ENCODE measurements at places on chromosomes 5 and 9.
A peak's percentile ranks its signal among the peaks of the same experiment; 100 is the strongest.

DNA sequence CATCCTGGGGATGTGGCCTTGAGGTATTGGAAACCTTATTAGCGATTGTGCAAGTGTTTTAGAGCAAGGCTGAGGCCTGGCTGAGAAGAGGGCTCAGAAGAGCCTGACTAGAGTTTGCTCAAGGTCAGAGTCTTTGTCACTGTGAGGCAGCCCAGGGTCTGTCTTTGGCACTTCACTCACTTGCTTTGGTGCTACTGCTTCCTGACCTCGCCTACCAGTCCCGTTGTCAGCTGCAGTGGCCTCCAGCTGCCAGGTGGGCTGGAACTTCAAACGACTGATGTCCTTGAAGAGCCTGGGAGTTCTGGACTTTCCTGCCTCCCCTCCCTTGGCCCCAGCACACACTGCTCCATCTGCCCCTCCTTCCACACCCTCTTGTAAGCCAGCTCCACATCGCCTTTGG lies 228.0 kb downstream of the SNX18 start:
- DNase-seq = no peak
- H3K36me3 ChIP-seq = no peaks in the 10 kb centered on the region
- H3K27ac ChIP-seq = no peak overlapping the region
- H3K4me3 ChIP-seq = no peak overlapping the region
- H3K4me1 ChIP-seq = peaks cover 20% of the 10 kb centered on the region

DNA sequence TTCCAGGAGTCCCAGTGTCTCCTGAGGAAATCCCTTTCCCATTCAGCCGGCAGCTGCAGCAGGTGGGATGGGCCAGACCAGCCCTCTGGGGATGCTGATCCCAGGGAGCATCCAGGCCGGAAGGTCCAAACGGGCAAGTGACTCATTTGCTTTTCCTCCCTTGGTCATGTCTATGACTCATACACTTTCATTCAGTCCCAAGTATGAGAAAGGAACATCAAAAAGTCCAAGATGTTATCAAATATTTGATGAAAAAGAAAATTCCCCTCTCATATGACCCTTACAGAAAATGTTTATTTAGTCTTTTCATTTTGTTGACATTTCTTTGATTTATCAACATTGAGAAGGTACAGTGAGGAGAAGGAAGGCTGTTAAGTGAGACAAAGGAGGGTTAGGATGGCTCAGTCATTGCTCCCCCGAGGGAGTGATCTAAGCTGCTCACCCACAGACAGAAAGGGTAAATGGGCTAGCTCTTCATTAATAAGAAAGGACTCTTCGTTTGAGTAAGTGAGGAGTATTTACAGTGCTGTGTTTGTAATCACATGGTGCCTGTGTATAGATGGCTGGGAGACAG lies 117.6 kb upstream of the ANKRD55 start:
- no peak overlapping the region for H3K27ac ChIP-seq
- peaks cover 9% of the 10 kb centered on the region for H3K4me1 ChIP-seq
- H3K36me3 ChIP-seq = no peaks in the 10 kb centered on the region
- no peaks in the 10 kb centered on the region for H3K27me3 ChIP-seq

- peaks cover 55% of the 10 kb centered on the region for H3K4me1 ChIP-seq
- H3K4me3 ChIP-seq = no peak overlapping the region
- H3K27me3 ChIP-seq = peaks cover 6% of the 10 kb centered on the region
- peak overlapping the region; percentile 76 for H3K27ac ChIP-seq
Observed at GRCh38 chr9:14221558-14221957, 92.4 kb downstream of the NFIB start.

- no peak for DNase-seq
- H3K4me1 ChIP-seq = peaks cover 3% of the 10 kb centered on the region
- no peak overlapping the region for H3K27ac ChIP-seq
- H3K36me3 ChIP-seq = no peaks in the 10 kb centered on the region
Observed at GRCh38 chr5:84036842-84037241, 316.2 kb upstream of the HAPLN1 start.

DNA sequence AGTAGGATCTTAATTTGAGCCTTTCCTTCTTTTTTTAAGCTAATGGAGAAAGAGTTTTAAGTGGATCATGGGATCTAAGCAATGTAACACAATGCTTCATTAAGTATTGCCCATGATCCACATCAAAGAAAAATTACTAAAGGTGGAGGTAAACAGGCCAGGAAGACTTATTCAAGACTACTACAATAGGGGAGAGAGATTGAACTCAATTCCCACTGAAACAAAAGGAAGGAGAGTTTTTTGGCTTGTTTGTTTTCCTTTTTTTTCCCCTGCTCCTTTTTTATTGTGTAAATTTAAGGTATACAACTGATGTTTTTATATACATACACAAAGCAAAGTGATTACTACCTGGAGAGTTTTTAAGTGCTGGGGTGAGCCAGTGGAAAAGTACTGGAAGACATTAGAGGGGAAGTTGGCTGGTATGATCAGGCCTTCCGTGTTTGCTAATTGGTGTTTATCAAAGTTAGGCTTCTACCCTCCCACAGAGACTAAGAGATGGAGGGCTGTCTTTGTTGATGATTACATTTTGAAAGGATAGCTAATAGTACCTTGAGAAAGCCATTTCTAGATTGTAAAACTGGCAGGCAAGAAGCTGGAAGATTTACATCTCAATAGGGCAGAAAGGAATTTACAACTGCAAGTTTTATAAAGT lies 262.7 kb downstream of the CHSY3 start:
- peak overlapping the region; percentile 46 for H3K27ac ChIP-seq
- no peaks in the 10 kb centered on the region for H3K36me3 ChIP-seq
- peaks cover 5% of the 10 kb centered on the region for H3K4me1 ChIP-seq
- DNase-seq = no peak

GRCh38 chr9:133458643-133459312 lies 1.0 kb upstream of the CACFD1 start:
- peaks cover 7% of the 10 kb centered on the region for H3K27me3 ChIP-seq
- no peaks in the 10 kb centered on the region for H3K36me3 ChIP-seq
- H3K27ac ChIP-seq = no peak overlapping the region
- H3K4me1 ChIP-seq = peaks cover 11% of the 10 kb centered on the region
- H3K4me3 ChIP-seq = peak overlapping the region; percentile 87

DNA sequence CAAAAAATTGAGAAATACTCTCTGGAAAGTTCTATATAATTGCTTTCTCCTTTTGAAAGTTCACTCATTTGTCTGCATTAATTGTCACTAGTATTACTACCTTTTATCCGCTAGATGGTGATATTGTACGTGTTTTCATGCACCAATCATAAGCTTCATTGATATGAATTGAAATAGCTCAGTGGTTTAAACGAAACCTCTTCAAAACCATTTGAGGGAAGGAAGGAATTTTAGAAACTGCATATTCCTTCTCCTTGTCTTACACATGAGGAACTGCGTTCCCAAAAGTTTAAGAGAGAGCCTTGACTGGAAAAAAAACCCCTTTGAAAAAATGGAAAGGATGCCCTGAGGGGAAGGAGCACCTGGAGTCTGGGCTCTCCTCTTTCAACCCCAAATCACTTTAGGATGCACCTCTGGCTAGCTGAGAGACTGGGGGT lies 98.6 kb downstream of the YTHDC2 start:
- peaks cover 5% of the 10 kb centered on the region for H3K27me3 ChIP-seq
- H3K27ac ChIP-seq = no peak overlapping the region
- no peak for DNase-seq
- no peaks in the 10 kb centered on the region for H3K4me1 ChIP-seq
- no peaks in the 10 kb centered on the region for H3K36me3 ChIP-seq

DNA sequence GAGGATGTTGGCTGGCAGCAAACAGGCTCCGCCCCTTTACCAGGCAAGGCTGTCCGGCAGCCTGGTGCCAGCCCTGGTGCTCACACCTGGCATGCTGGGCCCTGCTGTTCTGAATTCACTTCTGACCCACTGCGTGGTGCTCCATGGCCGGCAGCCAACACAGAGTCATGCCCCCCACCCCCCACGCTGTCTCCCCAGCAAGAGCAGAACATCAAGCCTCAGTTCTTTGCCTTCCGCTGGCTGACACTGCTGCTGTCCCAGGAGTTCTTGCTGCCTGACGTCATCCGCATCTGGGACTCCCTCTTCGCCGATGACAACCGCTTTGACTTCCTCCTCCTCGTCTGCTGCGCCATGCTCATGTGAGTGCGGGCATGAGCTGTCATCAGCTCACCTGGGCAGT lies 12.6 kb upstream of the ENDOG start:
- H3K27ac ChIP-seq = no peak overlapping the region
- H3K27me3 ChIP-seq = peaks cover 1% of the 10 kb centered on the region
- no peaks in the 10 kb centered on the region for H3K4me1 ChIP-seq
- H3K4me3 ChIP-seq = no peak overlapping the region
- DNase-seq = no peak
- peaks cover 35% of the 10 kb centered on the region for H3K36me3 ChIP-seq

- no peak for DNase-seq
- H3K27me3 ChIP-seq = peaks cover 3% of the 10 kb centered on the region
- H3K36me3 ChIP-seq = peaks cover 5% of the 10 kb centered on the region
- no peak overlapping the region for H3K4me3 ChIP-seq
Observed at GRCh38 chr5:177565046-177565445, 10.7 kb upstream of the FAM193B start.

DNA sequence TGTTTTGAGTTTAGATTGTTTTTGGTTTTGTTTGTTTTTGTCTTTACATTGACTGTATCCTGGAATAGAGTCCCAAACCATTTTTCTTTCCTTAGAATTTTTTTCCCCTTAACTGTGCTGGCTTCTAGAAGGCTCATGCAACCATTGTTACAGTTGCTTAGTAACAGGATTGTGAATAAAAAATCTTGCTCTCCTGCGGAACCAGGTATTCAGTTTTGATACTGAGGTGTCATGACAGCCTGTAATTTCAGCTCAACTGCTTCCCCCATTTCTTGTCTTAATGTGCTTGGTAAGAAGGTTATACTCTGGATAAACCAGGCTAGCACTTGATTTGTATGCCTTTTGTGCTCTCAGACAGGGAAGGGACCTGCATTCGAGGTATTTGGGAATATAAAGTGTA lies 42.1 kb downstream of the FOCAD start:
- DNase-seq = no peak
- peak overlapping the region; percentile 49 for H3K27ac ChIP-seq
- H3K27me3 ChIP-seq = peaks cover 3% of the 10 kb centered on the region
- peaks cover 14% of the 10 kb centered on the region for H3K36me3 ChIP-seq

- peaks cover 41% of the 10 kb centered on the region for H3K4me1 ChIP-seq
- no peaks in the 10 kb centered on the region for H3K36me3 ChIP-seq
- peaks cover 1% of the 10 kb centered on the region for H3K27me3 ChIP-seq
- H3K4me3 ChIP-seq = no peak overlapping the region
- H3K27ac ChIP-seq = no peak overlapping the region
Observed at GRCh38 chr5:37661227-37661920, 178.5 kb downstream of the GDNF start.

DNA sequence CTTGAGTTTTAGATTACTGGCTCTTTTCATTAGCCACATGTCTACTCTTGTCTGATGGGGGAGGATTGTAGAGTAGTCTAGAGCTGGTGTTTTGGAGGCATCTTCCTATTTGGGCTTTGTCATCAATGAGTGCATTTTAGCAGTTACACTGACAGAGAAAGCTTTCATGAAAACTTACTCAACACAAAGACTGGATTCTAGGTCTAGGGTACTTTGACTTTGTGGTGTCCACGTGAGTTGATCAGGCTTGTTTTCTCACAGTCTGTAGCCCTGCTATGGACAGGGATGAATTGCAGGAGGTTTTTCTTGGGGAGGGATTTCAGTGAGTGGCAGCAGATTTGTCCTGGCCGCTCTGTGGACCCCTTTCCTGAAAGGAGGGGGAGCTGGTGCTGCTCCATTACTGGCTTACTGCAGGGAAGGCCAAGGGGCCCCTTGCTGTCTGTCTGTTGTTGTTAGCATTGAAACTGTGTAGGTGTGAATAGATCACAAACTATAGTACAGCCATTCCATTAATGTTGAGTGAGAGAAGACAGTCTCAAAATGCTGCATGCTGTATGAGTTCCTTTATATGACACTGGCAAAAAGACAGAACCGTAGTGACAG lies 6.6 kb downstream of the TRIO start:
- H3K27me3 ChIP-seq = peaks cover 7% of the 10 kb centered on the region
- no peak overlapping the region for H3K27ac ChIP-seq
- no peak for DNase-seq
- no peak overlapping the region for H3K4me3 ChIP-seq
- peaks cover 4% of the 10 kb centered on the region for H3K36me3 ChIP-seq

- H3K4me3 ChIP-seq = no peak overlapping the region
- no peak for DNase-seq
- no peak overlapping the region for H3K27ac ChIP-seq
- H3K36me3 ChIP-seq = no peaks in the 10 kb centered on the region
Observed at GRCh38 chr5:1840741-1841521, 39.7 kb downstream of the NDUFS6 start.

GRCh38 chr5:124659798-124660197 lies 86.6 kb downstream of the ZNF608 start:
- no peak for DNase-seq
- peaks cover 63% of the 10 kb centered on the region for H3K4me1 ChIP-seq
- H3K27me3 ChIP-seq = peaks cover 5% of the 10 kb centered on the region
- peak overlapping the region; percentile 7 for H3K27ac ChIP-seq

- no peak overlapping the region for H3K27ac ChIP-seq
- no peaks in the 10 kb centered on the region for H3K4me1 ChIP-seq
- DNase-seq = peak; percentile 29
- H3K27me3 ChIP-seq = no peaks in the 10 kb centered on the region
- no peak overlapping the region for H3K4me3 ChIP-seq
Observed at GRCh38 chr9:27771803-27772545, 198.7 kb upstream of the C9orf72 start.

DNA sequence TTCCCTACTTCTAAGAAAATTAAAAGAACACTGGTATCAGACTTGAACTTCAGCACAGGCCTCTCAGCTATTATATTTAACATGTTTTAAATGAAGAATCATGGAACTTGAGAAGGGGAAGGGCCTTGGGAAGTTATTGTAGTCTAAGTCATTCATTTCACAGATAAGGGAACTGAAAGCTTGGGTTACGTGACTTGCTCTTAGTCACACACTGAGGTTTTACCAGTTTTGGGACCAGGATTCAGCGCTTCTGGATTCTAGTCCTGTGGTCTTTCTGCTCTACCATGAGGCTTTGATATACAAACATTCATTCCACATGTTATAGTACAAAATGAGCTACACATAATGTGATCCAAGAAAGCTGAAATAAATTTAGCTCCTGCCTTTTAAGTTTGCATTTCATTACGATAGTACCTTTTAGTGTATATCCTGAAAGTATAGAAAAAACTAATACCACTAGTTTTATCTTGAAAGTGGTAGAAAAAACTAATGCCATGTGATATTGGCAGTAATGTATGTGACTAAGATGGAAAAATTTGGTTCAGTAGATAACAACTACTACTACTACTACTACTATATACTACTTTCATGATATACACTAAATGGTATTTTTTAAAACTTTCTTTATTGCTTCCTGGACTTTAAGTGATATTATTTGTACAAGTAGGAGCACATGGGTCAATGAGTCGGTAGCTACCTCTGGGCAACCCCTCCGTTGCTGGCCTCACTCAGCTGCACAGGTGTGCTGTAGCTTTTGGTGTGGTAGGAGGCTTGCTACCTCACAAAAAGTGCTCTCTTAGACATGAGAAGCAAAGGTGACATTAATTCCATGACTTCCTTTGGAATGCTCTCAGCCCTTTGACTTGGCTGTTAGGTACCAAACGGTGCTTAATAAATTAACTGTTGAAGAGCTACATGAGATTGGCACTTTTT lies 40.7 kb downstream of the F2RL2 start:
- H3K4me3 ChIP-seq = no peak overlapping the region
- H3K27me3 ChIP-seq = no peaks in the 10 kb centered on the region
- H3K4me1 ChIP-seq = peaks cover 35% of the 10 kb centered on the region
- peak overlapping the region; percentile 18 for H3K27ac ChIP-seq
- DNase-seq = no peak
